Natural killer cell (primary cell): ENCODE measurements at places on chromosomes 3 and 15.

DNA sequence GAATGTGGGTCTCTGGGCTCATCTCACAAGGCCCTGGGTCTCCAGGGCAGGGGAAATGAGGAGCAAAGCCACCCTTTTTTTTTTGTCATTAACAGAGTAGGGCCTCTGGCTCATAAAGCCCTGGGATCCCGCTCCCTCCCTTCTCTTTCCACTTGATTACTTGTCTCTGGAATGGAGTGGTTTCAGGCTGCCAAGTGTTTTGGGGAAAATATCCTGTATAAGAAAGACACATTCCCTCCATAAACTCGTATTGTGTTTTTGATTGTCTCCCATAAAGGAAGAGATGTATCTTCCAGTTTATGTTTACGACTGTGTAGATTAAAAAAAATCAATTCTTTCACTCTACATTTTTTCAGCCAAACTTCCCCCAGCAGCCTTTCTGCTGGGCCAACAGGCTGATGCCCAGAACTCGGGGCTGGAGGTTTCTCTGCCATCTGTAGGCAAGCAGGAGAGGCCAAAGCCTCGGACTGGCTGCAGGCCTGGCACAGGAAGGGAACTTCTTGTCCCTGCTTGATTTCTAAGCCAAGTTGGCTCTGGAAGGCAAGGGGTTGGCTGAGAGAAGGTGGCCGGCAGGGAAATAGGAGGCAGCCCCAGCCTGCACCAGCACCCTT lies 49.4 kb upstream of the INSYN1 start:
- DNase-seq: no peak

- no peak for DNase-seq
Measured at GRCh38 chr15:78244101-78244500, 9.7 kb upstream of the ACSBG1 start.

DNA sequence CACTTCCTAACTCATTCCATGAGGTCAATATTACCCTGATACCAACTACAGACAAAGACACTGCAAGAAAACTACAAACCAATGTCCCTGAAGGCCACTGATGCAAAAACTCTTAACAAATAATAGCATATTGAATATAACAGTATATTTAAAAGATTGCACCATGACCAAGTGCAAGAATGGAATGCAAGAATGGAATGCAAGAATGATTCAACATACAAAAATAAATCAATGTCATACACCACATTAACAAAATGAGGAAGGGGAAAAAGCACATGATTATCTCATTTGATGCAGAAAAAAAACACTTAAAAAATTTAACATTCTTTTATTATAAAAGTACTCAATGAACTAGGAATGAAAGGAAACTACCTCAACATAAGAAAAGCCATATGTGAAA lies 463.1 kb upstream of the NECTIN3 start:
- DNase-seq: no peak

- no peak for DNase-seq
Measured at GRCh38 chr3:49563040-49563578, 8.8 kb downstream of the BSN start.

DNA sequence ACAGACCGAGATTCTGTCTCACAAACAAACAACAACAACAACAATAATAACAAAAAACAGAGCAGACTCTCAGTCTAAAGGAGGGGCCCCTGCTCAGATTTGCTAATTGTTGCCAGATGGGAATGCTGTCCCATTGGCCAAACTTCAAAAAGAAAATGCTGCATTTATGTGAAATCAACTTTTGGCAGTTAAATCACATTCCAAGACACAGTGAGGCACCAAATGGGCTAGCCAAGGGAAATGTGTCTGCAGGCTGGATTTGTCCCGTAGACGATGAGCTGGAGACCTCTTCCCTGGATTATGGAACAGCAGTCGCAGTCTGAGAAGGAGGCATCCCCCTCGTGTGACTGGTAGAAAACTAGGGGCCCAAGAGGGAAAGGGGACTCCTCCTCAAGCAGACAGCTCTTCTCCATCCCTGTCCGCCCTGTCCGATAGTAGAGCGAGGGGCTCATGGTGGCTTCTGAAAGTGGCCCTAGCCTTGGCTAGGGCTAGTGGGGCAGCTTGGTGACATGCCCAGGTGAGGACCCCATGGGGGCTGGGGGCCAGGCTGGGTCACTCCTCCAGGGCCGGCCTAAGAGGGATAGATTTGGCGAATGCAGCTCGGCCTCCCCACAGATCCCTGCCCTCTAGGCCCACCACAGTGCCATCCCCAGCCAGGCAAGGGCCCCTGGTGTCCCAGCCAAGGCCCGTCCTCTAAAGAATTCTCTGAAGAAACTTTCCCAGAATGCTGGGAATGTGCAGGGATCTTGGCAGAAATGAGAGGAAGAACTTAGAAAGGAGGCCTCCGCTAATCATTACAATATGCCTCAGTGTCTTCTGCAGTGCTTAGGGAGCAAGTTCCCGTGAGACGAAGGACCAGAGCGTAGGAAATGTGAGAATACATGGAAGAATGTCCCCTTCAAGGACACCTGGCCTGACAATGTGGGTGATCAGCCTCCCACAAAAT lies 2.0 kb downstream of the SLC22A14 start:
- no peak for DNase-seq

GRCh38 chr3:140848666-140849065 lies 93.0 kb upstream of the SLC25A36 start:
- no peak for DNase-seq

- no peak for DNase-seq
Measured at GRCh38 chr3:175564363-175564762, 705.2 kb downstream of the NAALADL2 start.

DNA sequence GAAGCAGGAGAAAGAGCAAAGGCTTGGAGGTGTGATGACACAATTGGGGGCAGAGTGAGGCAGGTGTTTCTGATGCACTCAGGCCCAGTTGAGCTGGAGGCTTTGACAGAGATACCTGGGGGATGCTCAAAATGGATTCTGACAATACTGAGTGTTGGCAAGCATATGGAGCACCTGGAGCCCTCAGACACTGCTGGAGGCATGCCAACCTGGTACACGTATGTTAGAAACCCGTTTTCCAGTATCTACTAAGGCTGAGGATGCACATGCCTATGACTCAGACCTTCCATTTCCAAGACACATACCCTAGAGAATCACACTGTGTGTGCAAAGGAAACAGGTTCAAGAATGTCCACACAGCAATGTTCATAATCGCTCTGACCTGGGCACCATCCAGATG lies 58.7 kb downstream of the WNT7A start:
- no peak for DNase-seq
